ENCODE measurements at places on chromosomes 6 and 20.

- DNase-seq = no peak
Measured at GRCh38 chr6:97885828-97886227, 602.8 kb upstream of the MMS22L start.

DNA sequence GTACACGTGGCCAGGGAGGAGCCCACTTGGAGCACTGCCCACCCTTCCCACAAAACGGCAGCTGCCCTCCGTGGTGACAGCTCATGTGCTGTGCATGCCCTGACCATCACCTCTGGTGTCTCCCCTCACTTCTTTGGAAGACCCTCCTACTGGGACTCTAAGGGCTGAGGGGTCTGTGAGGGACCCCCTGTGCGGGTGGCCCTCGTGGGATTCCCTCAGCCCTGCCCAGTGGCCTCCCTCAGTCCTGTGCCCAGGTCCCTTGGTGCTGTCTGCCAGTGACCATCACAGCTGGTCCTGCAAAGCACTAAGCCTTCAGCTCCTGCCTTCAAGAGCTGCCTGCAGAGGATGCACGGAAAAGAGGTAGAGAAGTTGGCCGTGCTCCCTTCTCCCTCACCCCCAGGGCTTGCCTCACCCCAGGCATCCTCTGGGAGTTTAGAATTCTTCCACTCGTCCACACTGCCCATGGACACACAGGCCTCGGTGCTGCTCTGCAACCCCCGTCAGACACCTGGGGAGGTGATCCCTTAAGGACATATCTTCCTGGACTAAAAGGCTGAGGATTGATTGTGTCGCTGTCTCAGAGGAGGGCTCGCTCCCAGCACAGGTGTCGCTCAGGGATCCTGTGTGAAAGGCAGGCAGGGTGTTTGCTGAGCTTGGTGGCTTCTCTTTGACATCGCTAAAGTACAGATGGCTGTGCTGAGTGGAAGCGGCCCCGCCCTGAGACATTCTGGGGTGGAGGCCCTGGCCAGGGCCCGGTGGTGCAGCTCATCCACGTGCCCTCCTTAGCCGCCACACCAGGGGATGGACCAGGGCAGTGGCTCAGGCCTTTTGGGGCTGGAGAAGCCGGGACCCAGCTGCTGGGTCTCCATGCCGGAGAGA, 119.5 kb upstream of the FRMD1 start:
- no peak for DNase-seq

GRCh38 chr6:101398716-101399615, 5.5 kb downstream of the GRIK2 start:
- DNase-seq = no peak

DNA sequence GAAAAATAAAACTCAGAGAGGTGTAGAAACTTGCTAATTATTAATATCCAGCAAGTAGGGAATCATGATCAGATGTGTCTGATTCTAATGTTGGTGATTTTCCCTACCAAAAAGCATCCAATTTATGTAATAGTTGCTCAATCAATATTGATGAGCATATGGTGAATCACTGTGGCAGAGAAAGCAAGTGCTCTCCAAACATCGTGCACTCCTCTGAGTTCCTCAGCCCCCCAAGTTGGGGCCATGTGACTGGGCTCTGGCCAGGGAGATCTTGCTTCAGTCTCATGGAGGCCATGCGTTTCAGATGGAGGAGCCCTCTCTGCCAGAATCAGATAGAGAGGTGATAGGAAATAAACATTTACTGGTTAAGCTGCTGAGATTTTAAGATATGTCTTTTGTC, 133.2 kb upstream of the LY86 start:
- DNase-seq = no peak

GRCh38 chr20:49323622-49324238, 45.9 kb upstream of the ZNFX1 start:
- peak; percentile 36 for DNase-seq
